AG08396 (cell line): ENCODE measurements at places on chromosomes 2 and 18.

- peak; percentile 82 for DNase-seq
These were observed at the start of gene DOK6 for GRCh38 chr18:69400253-69400975. Gene DOK6 (plus strand): TSS chr18:69400888.

GRCh38 chr2:68290901-68291300, 28.8 kb downstream of the CNRIP1 start:
- DNase-seq, result no peak

GRCh38 chr2:190378880-190379237, 29.3 kb upstream of the MFSD6 start:
- no peak for DNase-seq

DNA sequence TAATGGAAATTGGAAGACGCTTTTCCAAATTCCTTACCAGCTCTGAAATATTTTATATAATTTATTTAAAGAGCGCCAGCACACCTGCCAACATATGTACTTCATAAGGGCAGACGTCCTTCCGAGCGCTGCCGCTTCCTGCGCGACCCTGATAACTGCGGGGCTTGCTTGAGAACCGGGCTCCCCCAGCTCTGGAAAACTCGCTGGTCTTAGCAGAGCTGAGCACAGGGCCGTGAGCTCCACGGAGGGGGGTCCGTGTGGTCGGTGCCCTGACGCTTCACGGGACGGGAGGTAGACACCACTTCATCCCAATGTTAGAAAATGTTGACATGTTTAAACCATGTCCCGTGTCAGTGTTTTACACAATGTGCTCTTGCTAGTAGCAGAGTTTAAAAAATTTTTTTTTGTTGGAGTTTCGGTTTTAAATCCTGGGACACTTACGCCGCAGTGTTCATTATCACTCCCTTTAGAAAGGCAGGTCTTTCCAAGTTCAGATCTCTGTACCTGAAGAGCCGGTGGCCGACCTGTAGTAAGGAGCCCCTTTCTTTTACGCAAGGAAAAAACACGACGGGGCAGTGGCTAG, 1.6 kb downstream of the NFATC1 start:
- no peak for DNase-seq

DNA sequence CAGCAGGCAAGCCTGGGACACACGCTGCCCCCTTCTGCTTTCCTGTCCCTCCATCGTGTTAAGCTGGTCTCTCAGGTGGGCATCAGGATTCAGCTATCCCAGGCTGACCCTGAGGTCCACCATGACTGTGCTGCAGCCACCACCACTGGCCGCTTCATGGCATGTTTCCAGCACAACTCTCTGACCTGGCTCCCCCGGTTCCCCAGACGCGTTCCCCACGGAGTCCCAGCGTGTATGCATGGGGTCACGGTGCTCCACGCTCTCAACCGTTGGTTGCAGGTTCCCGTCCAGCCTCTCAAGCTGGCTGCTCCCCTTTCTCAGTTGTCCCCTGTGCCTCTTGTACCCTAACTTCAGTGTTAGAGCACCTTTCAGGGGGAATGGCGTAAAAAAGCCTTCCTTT, 20.3 kb downstream of the HPCAL1 start:
- DNase-seq, result no peak

- no peak for DNase-seq
These were observed 164.3 kb upstream of the ARL4C start for GRCh38 chr2:234661175-234661574.

DNA sequence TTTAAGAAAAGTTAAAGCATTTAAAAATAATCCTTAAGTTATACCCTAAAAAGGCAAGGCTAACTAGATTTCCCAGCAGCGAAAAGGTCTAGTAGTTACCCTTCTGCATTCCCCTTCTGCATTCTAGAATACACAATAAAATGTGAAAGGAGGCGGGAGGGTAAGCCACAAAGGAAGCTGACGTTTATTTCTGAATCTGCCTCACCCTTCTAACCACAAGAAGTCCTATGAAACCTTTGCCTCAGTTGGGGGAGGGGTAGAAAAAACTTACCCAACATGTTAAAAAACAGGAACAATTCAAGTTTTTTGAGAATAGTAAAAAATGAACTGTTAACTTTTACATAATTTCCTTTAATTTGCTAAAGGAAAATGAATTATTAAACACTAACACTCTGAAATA, 11.3 kb downstream of the STK17B start:
- DNase-seq, result peak; percentile 68

DNA sequence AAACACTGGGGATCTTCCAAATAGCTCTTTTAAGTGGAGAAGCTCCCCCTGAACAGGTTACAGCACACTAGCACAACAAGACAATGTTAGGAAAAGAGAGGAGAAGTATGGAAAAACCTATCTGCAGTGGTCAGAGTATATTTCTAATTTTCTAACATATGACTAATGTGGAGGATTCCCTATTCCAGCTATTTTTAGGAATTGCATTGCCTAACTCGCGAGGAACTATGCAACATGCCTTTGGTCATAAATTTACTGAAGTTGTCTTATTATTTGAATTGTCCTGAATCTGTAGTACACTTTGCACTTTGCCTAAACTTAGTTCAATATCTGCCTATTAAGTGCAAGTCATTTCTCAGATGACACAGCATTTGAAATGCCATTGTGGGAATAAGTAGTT, 381.4 kb downstream of the CCDC85A start:
- no peak for DNase-seq

DNA sequence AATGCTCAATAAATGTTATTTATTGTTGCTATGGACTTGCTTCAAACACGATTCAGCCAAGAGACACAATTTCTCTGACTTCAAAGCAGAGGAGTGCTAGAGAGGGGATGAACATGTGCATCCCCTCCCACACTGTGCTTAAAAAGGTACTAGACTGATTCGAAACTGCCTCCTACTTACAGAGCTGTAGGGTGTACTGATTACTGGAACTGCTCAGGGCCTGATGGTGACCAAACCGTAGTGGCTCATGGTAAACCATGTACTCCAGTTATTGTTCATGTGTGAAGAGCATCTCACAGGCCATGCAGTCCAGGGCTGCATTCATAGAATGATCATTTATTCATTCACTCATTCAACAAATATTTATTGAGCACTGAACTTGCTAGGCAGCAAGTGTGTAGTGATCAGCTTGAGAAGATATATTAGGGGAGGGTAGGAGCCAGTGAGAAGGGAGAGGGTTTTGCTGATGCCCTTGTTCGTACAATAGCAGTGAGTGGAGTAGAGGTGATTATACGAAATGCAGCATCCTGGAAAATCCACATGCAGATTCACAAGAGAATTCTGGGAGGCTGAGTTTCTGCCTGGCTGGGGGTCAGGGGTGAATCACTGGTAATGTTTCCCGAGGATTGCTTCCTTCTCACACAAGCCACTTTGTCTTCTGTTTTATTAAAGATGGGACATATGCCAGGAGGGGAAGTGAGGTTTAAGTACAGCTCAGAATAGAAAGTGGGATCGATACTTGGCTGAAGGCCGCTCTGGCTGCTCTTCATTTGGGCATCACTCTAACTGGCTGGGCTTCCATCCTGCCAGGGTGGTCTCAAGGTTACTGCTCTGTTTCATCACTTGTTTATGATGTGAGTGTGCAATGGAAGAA, 245.4 kb downstream of the RAD51AP2 start:
- no peak for DNase-seq

- no peak for DNase-seq
These were observed 95.2 kb upstream of the GULP1 start for GRCh38 chr2:188196343-188197008.

DNA sequence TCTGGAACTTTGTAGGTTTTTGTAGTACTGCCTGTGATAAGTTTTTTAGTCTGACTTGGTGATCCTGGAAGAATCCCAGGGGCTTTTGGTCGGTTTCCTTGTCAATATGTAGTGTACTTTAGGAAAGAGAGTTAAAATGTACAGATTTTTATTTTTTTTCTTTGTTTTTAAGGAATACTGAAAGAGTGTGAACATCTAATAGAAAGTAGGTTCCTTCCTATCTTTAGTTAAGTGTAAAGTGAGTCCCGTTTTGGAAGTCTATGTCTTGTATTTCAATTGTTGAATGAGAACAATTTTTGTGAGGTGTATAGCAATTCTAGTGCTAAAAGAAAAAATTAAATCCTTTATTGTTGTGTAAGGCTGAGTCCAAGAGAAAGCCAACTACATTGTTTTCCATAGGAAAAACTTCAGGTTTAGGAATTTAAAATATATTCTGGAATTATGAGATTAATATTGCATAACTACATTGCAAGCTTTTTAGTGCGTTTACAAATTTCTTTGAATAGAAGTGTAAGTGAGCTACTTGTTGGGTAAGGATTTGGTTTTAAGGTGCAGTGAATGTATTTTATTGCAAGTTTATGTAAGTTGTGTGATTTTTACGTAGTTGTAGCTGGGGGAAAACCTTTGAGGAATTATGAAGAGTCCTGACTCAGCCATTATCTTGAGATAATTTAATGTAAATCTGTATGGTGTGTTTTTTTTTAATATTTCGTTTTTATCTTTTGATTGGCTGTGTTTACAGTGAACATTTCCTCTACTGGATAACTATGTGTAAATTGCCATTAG, 1.7 kb downstream of the VAPA start:
- DNase-seq, result no peak

DNA sequence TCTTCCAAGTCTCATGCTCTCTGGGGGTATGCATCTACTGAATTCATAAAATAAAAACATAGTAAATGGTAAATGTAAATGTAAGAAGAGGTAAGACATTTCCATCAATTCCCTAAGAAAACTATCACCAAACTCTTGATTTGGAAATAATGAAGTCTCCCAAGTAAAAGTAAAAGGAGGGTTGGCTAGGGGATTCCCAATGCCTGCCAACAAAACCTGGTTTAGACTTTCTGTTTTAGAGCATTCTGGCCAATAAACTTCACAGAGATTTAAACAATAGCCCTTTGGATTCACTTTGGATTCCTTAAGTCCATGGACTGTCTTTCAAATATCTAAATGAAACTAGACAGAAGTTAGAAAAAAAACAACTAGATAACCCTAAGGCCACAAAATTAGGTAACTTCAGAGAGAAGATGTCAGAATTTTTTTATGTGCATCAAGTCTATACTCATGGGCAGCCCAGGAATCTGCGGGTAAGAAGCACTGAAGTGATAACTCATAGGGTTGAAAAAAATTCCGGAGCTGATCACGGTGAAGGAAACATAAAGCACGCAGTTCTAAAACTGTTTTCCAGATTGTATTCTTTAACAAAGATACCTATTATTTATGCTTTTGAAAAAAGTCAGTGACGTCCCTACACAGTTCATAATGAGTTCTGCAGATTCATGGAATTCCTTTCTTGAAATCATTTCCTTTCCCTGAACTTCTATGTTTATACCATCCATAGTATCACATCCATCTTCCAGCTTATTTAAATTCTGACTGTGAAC, 263.6 kb downstream of the AFF3 start:
- no peak for DNase-seq

DNA sequence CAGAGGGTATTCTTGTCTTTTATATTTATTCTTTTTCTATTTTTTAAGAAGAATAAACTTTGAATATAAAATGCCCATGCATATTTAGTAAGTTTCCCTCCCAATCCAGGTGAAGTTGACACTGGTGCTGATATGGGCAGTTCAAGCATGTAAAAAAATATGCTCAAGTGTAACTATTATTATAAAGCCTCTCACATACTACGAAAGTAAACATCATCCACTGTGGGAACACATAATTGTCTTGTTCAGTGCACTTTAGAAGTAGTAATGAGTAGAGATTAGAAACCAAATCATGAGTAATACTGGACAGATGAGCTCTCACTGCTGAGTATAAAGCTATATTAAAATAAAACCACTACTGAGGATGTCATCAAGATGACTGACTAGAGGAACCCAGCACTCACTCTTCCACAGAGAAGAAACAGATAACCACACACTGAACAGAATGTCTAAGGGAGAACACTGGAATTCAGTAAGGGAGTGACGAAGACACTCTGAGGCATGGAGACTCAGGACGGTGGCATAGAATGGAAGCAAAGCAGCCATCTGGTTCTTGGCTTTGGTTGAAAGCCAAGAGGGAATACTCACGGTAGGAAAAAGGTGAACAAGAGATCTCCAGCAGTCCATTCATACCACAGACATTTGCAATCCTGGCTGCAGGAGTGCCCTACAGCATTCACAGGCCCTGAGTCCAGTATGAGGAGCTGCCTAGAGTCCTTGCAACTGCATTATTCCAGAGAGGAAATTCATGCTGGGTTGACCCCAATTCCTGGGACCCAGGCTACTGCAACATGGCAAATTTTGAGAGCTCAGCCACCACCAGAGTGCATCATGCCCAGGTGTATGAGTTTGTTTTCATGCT, 9.5 kb upstream of the FAM110C start:
- DNase-seq, result no peak

GRCh38 chr2:84702941-84703340, 177.9 kb downstream of the TRABD2A start:
- DNase-seq, result no peak

GRCh38 chr2:44802777-44803424, 138.6 kb upstream of the SIX3 start:
- no peak for DNase-seq

DNA sequence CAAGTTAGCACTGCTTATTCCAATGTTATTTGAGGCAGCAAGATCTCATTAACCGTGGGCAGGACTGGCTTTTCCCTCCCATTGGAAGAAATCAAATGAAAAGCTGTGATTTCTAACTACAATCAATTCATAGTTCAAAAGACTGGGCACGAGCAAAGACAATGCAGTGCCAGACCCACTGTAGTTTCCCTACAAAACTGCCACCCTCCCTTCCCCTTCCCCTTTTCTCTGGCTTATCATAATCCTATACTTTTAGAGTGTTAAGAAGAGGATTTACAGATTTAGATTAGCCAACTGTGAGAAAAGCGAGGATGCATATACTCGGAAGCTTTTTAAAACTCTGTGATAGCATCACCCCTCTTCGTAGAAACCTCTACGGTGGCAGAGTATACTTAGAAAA, 260.4 kb downstream of the STK39 start:
- no peak for DNase-seq

DNA sequence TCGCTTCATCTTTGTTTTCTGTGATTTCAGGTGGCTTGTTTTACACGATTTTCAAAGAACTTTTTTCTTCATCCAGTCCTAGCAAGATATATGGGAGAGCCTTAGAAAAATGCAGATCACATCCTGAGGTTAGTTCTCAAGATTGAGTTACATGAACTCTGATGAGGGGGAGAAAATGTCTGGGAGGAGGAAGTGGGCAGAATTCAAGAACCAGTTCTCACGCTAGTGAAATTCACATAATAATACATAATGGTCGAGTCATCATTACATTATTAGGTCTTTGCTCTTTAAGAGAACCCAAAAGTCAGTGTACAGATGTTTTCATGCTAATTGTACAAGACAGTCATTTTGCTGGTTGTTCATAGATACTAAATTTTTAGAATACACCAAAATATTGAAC, 7.0 kb downstream of the TIMM21 start:
- DNase-seq, result no peak

DNA sequence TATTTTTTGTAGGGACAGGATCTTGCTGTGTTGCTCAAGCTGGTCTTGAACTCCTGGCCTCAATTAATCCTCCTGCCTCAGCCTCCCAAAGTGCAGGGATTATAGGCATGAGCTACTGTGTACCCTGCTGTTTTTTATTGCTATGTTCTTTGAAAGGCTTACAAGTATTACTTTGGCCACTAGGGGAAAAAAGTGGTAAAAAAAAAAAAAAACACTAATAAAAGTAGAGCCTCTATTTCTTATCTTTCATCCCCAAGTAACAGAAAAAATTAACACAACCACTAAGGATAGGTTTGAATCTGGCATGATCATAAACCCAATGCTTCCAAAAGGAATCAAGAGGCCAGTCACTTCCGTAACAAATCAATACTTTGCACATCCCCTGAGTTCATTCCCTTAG, 11.6 kb downstream of the NOL10 start:
- no peak for DNase-seq
